ENCODE measurements at places on chromosomes 5 and 9. TPM values are rescaled to one million over a fixed set of nuclear protein-coding genes. Genes with fewer than 3 reads are reported as not detected.

Gene ASPN
- not detected for total RNA-seq

DNA sequence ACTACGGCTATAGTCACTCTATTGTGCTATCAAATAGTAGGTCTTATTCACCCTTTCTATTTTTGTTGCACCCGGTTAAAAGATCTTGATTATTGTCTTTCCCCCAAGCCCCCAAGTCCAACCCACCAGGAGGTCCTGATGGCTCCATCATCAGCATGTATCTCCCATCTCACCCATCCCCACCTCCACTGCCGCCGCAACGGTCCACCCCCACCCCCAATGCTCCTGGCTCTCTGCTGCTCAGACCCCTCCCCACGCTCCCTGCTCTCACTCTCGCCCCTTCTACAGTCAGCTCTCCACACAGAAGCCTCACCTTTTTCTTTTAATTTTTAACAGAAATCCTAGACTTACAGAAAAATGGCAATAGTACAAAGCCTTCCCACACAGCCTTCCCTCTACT lies 51.5 kb upstream of the SH3PXD2B start:
- H3K27ac ChIP-seq: no peak overlapping the region
- no peaks in the 10 kb centered on the region for H3K36me3 ChIP-seq
- peaks cover 57% of the 10 kb centered on the region for H3K27me3 ChIP-seq
- H3K4me1 ChIP-seq: peaks cover 14% of the 10 kb centered on the region
- DNase-seq: peak; percentile 5
- no peak overlapping the region for H3K4me3 ChIP-seq

Gene PCDHGB5
- total RNA-seq: 4.0 TPM

Gene PCDHA8
- 5.1 TPM for total RNA-seq

Gene PCDHB14
- 7.9 TPM for total RNA-seq

DNA sequence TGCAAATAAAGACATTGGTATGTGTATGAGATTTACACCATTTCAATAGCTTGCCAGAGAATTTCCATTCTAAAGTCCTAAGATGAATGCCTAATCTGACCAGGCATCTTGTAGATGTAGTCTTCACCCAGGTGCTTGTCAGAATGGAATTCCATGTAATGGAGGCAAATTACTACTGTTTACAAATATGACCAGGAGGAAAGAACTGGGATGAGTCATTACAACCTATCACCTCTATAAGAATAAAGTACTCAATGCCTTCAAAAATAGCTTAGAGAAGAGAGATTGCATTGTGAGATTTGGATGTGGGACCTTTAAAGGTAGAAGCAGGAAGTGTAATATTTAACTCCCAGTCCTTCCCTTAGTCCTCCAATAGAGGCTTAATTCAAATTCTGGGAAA lies 507.0 kb upstream of the PTGER4 start:
- no peak overlapping the region for H3K27ac ChIP-seq
- no peak for DNase-seq
- no peaks in the 10 kb centered on the region for H3K27me3 ChIP-seq
- H3K36me3 ChIP-seq: no peaks in the 10 kb centered on the region

Gene HRCT1
- total RNA-seq: not detected

- no peak for DNase-seq
- peaks cover 33% of the 10 kb centered on the region for H3K36me3 ChIP-seq
- no peaks in the 10 kb centered on the region for H3K4me1 ChIP-seq
Measured at GRCh38 chr5:31554552-31554951, 22.5 kb downstream of the C5orf22 start.

Gene PCDHGA6
- total RNA-seq: 0.80 TPM

Gene CD74
- 41.3 TPM for total RNA-seq

DNA sequence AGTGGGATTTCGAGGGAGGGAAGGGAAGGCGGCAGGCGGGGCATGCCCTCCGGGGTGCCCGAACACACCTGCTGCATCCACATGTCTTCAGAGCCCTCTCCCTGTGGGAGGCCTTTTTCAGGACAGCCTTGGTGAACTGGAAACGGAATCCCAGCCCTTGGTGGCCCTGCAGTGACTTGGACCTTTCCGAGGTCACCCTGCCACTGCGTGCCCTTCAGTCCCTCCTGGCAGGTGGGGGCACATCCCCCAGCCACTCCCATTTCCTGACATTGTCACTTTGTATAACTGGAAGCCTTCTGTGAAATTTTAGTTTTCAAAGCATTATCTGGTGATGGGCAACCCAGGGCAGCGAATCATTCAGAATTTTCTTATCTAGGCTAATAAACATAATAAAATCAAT lies 11.0 kb upstream of the AHRR start:
- no peak overlapping the region for H3K4me3 ChIP-seq
- no peaks in the 10 kb centered on the region for H3K27me3 ChIP-seq
- no peak overlapping the region for H3K27ac ChIP-seq
- peaks cover 7% of the 10 kb centered on the region for H3K36me3 ChIP-seq

Gene PDZD2
- 2.4 TPM for total RNA-seq

DNA sequence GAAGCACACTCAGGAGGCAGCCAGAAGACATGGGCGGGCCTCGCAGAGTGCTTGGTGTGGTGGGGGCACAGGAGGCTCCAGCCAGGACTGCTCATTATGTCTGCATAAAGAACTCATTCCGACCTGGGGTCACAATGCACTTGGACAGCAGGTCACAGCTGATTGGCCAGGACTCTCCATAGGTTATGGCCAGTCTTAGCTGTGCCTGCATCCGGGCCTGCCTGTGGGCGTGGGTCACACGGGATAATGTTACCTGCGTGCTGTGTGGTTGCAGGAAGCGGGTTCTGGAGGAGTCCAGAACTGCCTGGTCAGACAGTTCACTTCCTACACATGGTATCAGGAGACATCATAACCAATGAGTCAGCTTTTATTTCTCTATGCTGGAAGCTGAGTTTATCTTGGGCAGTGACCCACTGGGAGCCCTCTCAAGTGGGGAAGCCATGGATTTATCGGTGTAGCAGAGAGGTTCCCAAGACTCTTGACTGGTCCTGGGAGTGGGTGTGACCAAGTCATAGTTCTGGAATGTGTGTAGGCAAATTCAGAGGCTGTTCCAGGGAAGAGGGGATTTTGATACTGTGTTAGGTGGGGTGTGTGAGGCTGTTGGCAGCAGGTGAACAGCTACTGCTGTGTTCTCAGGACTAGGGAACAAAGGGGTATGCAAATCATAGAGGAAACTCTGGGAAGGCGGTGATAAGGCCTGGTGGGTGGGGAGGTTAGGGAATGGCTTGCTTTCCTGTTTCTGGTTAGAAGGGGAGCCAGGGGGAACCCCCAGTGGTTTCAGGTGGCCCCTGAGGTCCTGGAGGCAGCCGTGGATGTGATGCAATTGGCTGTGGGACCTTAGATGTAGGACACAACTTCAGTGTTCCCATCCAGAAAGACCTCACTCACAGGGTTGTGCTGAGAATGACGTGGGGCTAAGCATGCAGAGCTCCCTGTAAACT lies 51.3 kb downstream of the ARHGEF37 start:
- DNase-seq: no peak
- H3K36me3 ChIP-seq: no peaks in the 10 kb centered on the region
- H3K27ac ChIP-seq: peak overlapping the region; percentile 69
- H3K4me3 ChIP-seq: no peak overlapping the region
- H3K4me1 ChIP-seq: peaks cover 10% of the 10 kb centered on the region
- peaks cover 7% of the 10 kb centered on the region for H3K27me3 ChIP-seq

Gene TMEM215
- not detected for total RNA-seq

Gene ITK
- total RNA-seq: not detected

Gene C9
- not detected for total RNA-seq

Gene LOX
- 0.19 TPM for total RNA-seq

Gene ADAM19
- total RNA-seq: 13.4 TPM

Gene HEMGN
- total RNA-seq: not detected

Gene GARIN3
- total RNA-seq: not detected

DNA sequence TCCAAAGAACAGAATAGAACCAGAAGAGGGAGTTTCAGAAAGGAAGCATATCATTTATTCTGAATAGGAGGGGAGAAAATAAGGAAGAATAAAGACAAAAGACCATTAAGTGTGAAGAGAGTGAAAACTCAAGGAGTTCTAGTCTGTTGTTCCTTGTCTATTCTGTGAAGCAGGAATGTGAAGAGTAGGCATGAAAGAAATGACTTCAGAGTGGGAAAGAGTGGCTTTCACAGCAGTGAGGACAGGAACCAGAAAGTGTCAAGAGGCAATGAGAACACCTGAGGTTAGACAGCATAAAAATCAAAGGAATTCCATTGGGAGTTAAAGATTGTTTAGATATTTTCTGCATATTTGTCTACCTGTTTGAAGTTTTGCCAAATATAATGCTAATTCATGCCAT lies 768.8 kb upstream of the GRAMD2B start:
- H3K36me3 ChIP-seq: no peaks in the 10 kb centered on the region
- H3K27me3 ChIP-seq: no peaks in the 10 kb centered on the region
- no peak for DNase-seq
- H3K4me3 ChIP-seq: no peak overlapping the region
- H3K4me1 ChIP-seq: peaks cover 28% of the 10 kb centered on the region

GRCh38 chr5:131977212-131977604 lies 31.7 kb upstream of the MEIKIN start:
- no peaks in the 10 kb centered on the region for H3K4me1 ChIP-seq
- H3K4me3 ChIP-seq: no peak overlapping the region
- H3K27me3 ChIP-seq: peaks cover 9% of the 10 kb centered on the region
- no peaks in the 10 kb centered on the region for H3K36me3 ChIP-seq
- DNase-seq: no peak
- H3K27ac ChIP-seq: no peak overlapping the region

Gene GHR
- total RNA-seq: 6.6 TPM

DNA sequence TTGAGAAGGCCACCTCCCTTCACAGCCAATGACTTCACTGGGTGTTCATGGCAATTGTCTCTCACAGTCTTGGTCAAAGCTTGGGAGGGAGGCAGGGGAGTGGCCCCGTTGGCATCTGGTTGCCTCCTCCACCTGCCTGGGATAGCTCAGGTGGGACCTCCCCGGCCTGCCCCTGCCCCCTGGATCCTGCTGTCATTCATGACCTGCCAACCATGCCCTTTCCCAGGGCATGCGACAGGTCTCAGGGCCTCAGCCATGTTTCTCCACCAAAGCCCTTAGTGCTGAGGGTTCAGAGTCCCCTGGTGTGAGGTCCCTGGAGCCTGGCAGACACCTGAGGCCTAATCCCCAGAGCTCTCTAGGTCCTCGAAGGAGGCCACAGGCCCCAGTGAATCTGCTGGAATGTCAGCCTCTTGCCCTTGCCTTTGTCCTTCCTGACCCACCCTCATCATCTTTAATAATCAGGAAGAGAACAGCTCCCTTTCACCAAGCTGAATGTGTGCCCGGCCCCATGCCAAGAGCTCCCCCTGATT lies 5.6 kb downstream of the DAB2IP start:
- no peak overlapping the region for H3K27ac ChIP-seq
- no peaks in the 10 kb centered on the region for H3K27me3 ChIP-seq
- peaks cover 11% of the 10 kb centered on the region for H3K4me1 ChIP-seq
- H3K36me3 ChIP-seq: no peaks in the 10 kb centered on the region

DNA sequence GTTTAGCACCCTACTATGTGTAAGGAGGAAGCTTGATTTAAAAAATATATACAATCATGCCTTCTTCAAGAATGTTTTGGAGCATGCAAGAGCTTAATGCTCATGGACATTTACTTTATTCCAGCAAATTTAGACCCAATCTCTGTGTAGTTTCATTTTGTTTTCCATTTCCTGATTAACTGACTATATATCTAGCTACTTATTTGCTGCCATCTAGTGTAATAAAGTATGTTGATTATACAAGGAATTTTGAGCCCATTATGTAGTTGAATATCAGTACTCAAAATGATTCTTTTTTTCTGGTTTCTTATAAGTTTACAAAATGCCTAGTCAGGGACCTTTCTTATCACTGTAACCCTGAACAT lies 100.0 kb upstream of the CCDC152 start:
- H3K27me3 ChIP-seq: no peaks in the 10 kb centered on the region
- H3K4me3 ChIP-seq: no peak overlapping the region
- H3K27ac ChIP-seq: no peak overlapping the region

DNA sequence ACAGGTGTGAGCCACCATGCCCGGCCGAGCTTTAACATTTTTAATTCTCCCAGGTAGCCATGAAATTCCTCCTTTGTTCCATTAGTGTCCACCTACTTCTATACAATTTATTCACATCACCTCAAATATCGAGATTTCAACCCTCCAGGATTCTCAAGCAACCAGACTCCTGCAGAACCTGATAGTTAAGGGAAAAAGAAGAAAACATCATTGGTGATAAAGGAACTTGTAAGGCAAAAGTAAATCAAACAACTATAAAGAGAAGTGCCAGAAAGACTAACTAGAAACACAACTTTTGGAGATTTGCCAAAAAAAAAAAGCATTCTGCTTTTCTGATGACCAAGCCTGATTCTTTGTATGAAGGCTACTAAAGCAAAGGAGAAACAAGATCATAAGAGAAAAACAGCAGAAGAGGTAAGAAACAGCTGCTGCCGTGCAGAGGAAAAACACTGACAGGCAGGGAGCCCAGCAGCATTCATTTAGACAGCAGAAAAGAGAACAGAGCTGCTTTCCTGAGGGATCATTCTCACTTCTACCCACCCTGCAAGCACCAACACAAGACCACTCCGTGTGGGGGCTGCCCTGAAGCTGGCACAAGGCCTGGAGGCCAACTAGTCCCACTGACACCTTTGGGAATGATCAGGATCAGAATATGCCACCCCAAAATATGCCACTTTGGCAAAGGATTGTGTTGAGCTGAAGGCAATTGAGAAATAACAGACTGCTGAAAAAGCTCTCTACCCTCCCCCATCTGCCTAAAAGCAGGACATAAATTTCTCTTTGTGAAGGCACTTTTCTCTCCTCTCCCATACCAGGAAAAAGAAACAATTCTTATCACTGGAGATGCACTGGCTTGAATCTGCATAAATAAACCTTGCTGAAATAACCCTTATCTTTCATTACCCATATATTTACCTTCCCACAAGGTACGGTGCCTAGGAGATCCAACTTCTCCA lies 75.1 kb downstream of the ALDH7A1 start:
- no peak overlapping the region for H3K4me3 ChIP-seq
- no peaks in the 10 kb centered on the region for H3K27me3 ChIP-seq
- no peaks in the 10 kb centered on the region for H3K36me3 ChIP-seq

- peaks cover 3% of the 10 kb centered on the region for H3K36me3 ChIP-seq
- H3K4me1 ChIP-seq: peaks cover 2% of the 10 kb centered on the region
- H3K27ac ChIP-seq: no peak overlapping the region
- no peak for DNase-seq
Measured at GRCh38 chr9:37840560-37841194, 40.1 kb downstream of the DCAF10 start.

GRCh38 chr5:83866181-83866580 lies 145.5 kb upstream of the HAPLN1 start:
- no peaks in the 10 kb centered on the region for H3K36me3 ChIP-seq
- no peak overlapping the region for H3K27ac ChIP-seq
- no peak overlapping the region for H3K4me3 ChIP-seq
- no peaks in the 10 kb centered on the region for H3K27me3 ChIP-seq

All from progenitor cell of endocrine pancreas (in vitro differentiated cells).